ENCODE measurements at places on chromosomes 7 and 10.
A peak's percentile ranks its signal among the peaks of the same experiment; 100 is the strongest.

GRCh38 chr7:37757563-37757962 lies 74.0 kb downstream of the GPR141 start:
- no peak for DNase-seq

- no peak for DNase-seq
Measured at GRCh38 chr10:131860311-131860710, 40.5 kb upstream of the PPP2R2D start.

DNA sequence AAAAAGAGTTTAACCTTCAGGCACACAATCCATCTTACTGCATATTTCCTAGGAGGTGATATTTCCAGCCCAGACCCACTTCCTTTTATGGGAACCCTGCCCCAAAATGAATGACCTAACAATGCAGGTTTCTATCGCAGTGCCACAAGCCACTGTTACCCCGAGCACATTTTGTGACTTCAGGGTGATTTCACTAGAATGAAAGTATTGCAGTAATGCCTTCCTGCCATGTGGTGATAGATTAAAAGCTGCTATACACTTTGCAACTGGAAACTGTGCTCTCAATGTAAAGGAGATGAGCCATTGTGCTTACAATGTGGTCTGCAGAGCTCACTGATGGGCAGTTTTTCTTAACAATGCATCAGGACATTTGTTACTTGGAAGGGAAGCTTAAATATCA lies 90.5 kb upstream of the RSU1 start:
- no peak for DNase-seq

DNA sequence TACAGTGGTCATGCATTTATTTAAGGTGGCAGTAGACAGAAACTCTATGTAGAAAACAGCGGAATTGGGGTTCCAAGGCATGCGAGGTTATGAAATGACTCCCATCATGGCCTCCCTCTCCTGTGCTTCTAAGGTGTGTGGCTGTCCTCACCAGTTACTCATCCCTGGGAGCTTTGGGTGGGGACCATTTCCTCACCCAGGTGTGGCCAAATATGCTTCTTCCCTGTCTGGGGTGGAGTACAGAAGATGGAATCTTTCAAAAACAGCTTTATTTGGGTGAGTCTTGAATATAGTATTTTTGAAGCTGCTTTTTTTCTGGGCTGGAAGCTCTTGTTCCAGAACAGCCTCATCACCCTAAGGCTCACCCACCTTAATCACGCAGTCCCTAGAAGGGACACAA lies 139.0 kb downstream of the NRF1 start:
- DNase-seq = no peak

GRCh38 chr10:22437620-22438588 lies 92.6 kb downstream of the SPAG6 start:
- DNase-seq = no peak

DNA sequence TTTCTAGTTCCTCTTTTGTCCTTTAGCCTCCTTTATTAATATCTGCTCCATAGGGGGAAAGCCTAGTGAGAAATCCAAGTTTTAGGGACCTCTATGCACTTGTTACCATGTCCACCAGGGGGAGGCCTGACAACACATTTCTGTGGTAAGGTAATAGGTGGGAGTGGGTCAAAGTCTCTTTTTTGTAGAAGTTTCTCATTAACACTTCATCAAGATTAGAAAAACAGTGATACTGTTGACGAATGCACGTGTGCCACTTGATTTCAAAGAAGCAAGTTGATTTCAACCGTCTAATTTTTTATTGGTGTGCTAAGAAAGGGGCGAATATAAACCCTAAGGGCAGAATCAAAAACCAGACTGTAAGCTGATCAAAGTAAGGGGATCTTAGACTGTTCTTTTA lies 30.6 kb downstream of the CISD1 start:
- DNase-seq = no peak

- DNase-seq = no peak
Measured at GRCh38 chr10:103451091-103451813, 918 bp downstream of the CALHM2 start.

GRCh38 chr7:111329367-111330234 lies 232.7 kb downstream of the IMMP2L start:
- DNase-seq = no peak

- DNase-seq = no peak
Measured at GRCh38 chr10:62813981-62814380, 2.2 kb downstream of the EGR2 start.

- DNase-seq = no peak
Measured at GRCh38 chr10:43731486-43731885, 82.8 kb upstream of the ZNF32 start.

GRCh38 chr10:380313-380940 lies 245.2 kb downstream of the ZMYND11 start:
- no peak for DNase-seq

- peak; percentile 62 for DNase-seq
Measured at GRCh38 chr7:37211097-37211880, 237.4 kb downstream of the ELMO1 start.

DNA sequence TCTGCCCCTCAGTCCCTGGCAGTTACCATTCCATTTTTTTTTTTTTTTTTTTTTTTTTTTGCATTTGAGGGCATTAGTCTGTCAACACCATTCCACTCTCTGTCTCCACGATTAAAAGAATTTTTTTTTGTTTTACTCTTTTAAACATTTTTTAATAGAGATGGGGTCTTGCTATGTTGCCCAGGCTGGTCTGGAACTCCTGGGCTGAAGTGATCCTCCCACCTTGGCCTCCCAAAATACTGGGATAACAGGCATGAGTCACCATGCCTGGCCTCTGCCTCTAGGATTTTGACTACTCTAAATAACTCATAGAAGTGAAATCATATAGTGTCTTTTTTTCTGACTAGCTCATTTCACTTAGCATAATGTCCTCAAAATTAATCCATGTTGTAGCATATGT lies 16.5 kb upstream of the CLDN3 start:
- no peak for DNase-seq

DNA sequence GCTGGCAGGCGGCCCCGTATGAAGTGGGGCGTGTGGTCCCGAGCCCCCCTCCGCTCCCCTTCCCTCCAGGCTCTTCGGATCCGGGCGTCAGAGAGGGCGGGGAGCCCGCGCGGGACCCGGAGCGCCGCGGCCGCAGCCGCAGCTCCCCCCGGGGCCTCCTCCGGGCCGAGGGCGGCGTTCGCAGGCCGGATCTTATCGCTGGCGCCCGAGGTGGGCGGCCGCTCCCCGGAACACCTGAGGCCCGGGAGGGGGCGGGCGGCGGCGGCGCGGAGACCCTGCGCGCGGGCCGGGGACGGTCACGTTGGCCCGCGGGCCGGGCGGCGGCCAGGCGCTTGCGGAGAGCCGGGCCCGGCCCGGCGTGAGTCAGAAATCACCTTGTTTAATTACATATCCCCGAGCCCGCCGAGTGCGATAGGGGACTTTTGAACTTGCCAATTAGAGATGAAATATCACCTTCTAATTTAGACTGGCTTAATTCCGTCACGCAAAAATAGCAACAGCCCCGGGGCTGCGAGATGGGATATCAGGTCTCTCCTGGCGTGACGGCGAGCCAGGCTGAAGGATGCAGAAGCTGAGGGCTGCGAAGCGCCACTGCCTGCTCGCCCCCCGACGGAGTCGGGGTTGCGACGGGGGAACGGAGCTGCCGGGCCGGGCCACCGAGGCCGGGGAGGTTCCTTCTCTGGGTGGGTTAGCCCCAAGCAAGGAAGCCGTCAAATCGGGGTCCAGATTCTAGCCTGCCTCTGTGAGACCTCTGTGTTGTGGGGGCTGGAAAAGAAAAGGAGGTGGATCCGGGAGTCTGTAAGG lies 43.4 kb downstream of the LDB3 start:
- no peak for DNase-seq

- DNase-seq = no peak
Measured at GRCh38 chr7:134827436-134827835, 48.0 kb downstream of the CALD1 start.

GRCh38 chr10:43674553-43675210 lies 26.0 kb upstream of the ZNF32 start:
- DNase-seq = no peak

GRCh38 chr7:106721816-106722785 lies 61.1 kb upstream of the CCDC71L start:
- no peak for DNase-seq

DNA sequence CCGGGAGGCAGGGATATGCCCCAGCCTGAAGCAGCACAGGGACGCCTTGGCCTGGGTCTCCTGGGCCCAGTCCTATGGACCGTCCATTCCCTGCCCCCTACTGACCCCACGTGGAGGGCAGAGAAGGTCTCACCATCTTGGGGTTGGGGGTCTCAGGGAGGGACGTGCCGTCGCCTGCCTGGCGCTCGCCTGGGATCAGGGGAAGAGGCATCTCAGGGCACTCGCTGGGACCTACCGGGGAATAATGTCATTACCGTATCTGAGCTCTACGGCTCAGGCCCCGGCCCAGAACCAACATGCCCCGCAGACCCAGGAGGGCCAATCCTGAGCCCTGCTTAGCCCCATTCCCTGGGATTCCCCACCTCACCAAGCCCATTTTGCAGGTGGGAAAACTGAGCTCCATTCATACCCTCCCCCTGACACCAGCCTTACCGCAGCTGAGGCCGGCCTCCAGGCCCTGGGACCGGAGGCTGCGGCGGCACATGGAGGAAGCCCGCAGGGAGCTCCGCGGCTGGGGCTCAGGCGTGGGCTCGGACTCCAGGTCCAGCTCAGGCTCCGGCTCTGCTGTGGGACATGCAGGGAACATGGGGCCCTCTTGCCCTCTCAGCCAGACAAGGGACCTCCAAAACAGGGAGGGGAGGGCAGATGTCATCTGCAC lies 40.7 kb downstream of the GRID2IP start:
- DNase-seq = no peak

DNA sequence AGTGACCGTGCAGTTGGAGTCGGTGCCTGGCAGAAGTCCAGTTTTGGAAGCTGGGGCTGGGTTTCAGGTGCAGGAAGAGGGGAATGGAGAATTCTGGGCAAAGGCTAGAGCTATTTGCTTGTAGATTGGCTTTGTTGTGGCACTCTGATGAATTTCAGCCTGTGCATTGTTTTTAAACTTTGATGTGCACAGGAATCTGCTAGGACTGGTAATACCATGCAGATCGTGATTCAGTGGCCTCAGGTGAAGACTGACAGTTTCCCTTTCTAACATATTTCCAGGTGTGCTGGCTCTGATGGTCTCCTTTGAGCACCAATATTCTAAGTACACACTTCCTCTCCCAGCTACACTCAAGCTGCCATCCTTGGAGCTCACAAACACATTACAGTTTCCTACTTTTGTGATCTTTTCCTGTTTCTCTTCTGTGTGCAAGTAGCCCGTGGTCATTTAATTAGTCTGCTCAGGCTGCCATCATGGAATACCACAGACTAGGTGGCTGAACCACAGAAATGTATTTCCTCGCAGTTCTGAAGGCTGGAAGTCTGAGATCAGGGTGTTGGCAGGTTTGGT lies 55.6 kb downstream of the NOC3L start:
- no peak for DNase-seq

DNA sequence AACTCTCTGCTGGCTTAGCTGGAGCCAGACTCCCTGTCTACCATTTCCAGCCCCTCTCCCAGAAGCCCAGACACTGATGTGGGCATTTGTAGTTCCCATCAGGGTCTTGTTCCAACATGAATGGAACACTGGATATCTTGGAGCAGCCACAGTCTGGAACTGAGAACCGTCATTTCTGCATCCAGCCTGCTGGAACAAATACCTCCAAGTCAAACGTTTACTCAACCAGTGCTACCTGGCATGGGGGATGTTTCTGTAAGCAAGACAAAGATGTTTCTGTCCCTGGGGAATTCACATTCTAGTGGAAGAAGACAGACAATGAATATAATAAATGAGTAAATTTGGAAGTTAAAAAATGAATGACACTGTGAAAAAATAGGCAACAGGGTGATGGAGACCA lies 70.8 kb upstream of the ZNF438 start:
- DNase-seq = no peak

GRCh38 chr7:30450983-30451497 lies 27.5 kb downstream of the NOD1 start:
- no peak for DNase-seq

- no peak for DNase-seq
Measured at GRCh38 chr7:15326044-15326644, 235.7 kb downstream of the AGMO start.

DNA sequence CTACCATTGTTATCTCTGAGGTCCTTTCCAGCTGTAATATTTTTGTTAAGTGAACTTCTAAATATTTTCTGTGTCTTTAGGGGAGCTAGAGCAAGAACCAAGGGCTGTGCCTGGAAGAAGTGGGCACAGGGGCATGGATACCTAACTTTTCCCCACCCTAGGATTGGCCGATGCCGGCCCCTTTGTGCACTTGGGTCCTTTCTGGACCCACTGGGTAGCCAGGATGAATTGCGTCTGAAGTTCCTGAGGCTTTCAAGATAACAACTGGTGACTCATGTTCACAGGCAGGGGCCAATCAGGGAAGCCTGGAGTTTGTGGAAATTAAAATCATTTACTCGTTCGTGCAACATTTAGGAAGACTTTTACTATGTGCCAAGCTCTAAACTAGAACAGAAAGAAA lies 758 bp downstream of the DPCD start:
- DNase-seq = no peak

- DNase-seq = no peak
Measured at GRCh38 chr10:63636812-63637211, 115.6 kb downstream of the REEP3 start.

- no peak for DNase-seq
Measured at GRCh38 chr10:23015021-23015707, 80.2 kb upstream of the MSRB2 start.

GRCh38 chr10:104559935-104560334 lies 81.2 kb upstream of the SORCS3 start:
- no peak for DNase-seq

DNA sequence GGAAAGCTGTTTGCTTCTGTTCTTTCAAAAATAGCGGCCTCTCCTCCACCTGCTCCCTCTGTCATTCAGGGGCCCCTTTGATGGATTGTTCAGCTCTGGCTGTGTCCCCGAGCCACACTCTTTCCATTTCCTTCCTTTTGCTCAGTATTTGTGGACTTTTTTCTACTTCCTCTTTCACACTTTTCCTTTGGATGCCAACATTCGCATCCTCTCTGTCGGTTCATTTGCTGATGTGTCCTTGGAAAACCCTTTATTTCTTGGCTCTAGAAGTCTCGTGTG lies 11.7 kb upstream of the PWWP2B start:
- no peak for DNase-seq

DNA sequence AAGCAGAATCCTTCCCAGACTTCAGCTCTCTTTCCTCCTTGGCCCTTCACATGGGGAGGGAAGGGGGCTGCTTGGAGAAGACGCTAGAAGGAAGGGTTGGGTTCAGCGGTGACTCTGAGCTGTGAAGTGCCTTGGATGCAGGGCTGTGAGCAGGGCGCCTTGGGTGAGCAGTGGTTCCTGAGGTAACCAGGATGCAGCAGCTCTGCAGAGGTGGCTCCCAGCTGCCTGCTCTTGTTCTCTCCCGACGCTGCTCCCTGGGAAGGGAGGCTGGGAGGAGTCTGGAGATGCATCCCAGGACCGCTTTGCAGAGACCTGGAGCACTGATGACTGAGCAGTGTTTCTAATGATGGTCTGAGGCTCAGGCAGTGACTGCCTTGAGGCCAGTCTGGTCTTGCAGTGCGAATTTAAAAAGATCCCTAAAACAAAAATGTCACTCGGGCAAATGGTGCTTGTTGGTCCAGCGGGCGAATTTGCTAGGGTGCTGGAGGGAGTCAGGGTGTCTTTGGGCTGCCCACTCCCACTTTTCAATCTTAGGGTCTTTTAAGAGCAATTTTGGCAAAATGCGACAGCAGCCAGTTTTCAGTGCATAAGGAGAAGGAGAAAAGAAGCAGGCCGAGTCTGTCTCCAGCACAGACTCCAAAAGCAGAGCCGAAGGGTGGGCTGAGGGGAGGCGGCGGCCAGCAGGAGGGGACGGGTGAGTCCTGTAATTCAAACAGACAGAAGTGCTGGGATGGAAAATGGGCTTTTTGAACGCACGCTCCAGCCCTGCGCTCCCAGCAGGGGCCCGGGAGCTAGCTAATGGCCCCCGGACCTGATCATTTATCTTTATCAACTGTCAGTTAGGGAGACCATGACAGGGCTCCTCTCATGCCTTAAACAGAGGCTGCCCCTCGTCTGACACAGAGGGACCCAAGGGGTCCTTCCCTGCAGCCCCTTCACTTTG lies 191.2 kb upstream of the SHH start:
- DNase-seq = no peak

Measured in fibroblast of skin of left biceps (primary cell).